Mammary epithelial cell (primary cell): ENCODE measurements at places on chromosomes 5 and 9.
A peak's percentile ranks its signal among the peaks of the same experiment; 100 is the strongest.

DNA sequence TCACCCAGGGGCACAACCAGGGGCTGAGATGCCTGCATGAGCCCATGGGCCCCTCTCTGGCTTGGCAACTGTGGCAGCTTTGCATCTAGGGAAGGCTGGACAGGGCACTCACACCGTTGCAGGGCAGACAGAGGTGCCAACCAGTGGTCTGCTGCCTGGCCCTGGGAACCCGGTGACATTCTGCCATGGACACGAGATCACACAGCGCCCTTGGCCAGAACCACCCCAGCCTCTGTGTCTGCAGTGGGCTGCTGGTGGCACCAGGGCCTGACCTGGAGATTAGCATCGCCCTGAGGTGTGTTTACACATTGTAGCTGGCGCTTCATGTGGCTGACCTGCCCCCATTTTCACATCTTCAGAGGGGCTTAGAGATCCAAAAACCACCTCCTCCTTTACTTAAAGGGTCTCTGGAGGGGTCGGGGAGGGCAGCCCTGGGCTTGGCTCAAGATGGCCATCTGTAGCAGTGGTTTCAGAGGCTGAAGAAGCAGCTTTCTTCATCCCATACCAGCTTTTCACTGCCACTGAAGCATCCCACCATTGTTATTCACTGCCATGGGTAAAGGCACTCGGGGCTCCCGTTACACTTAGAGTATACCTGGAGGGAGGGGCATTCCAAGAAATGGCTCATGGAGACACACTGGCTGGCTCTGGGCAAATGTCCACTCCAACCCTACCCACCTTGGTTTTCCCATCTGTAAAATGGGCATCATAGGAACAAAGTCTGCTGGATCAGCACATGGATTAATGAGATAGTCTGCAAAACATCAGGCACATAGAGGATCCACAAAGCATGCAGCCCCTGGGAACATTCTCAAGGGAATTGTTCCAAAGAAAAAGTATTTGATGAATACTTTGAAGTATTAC, 11.4 kb downstream of the DCANP1 start:
- DNase-seq: no peak

- no peak for DNase-seq
These were observed 61.7 kb downstream of the JMY start for GRCh38 chr5:79297661-79298060.

DNA sequence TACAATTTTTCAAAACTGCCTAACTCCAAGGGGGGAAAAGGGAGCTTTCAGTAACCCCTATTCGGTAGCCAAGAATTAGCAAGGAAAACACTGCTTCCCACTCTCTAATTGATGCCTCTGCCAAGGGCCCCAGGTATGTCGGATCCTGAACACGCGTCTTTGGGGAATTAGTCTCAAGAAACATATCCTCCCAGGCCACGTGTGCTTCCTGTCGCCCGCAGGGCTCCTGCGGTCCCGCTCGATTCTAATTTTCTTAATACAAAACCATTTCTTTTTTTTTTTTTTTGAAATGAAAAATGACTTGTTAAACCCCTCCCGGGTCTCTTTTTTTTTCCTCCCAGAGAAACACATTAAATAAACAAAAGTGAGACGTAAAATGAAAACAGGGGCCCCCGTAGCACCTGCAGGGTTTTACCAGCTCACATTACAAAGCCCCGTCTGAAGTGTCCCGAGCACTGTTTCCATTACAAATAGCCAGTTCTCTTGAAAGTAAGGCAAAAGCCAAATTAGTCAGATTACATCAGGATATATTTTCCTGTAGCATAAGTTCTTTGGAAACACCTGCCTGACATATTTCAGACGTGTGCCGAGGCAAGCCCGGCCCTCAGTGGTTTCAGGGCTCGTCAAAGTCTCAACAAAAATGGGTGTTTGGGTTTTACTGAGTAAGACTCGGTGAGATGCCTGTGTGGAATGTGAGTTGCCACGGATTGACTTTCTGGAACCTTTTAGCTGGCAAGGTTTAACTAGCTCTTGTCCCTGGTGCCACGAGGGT, 21.5 kb downstream of the SMIM23 start:
- DNase-seq: peak; percentile 79

DNA sequence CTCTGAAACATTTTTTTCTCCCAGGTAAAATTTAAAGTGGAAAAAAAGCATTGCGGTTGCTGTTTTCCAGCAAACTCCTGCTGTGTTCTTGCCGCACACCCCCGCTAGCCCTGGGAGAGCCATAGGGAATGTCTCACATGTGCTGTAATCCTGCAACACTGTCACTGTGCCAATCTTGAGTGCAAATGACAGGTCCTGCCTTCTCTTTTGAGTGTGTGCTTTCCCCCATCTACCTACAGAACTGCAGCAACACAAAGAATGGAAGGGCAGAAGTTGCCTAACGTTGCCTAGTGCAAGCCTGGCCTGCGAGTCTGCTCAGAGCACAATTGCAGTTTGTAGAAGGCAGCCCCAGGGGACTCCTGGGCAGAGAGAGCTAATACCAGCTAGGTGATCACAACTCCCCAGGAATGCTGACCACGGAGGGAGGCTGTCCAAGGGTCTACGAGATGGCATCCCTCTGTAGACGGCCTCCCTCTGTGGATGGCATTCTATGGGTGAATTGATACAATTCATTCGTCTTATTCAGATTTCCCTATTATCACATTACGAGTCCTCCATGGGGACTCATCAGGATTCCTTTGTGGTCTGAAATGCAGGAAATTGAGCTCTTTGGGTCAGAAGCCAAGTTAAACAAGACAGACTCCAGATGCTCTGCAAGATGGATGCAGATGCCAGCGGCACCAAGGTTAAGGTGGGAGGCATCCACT, 172.6 kb upstream of the S1PR3 start:
- DNase-seq: peak; percentile 51

- no peak for DNase-seq
These were observed 143.5 kb upstream of the PPP1R2B start for GRCh38 chr5:156706631-156707030.

GRCh38 chr9:1532171-1532570, 482.0 kb downstream of the DMRT2 start:
- DNase-seq: no peak

DNA sequence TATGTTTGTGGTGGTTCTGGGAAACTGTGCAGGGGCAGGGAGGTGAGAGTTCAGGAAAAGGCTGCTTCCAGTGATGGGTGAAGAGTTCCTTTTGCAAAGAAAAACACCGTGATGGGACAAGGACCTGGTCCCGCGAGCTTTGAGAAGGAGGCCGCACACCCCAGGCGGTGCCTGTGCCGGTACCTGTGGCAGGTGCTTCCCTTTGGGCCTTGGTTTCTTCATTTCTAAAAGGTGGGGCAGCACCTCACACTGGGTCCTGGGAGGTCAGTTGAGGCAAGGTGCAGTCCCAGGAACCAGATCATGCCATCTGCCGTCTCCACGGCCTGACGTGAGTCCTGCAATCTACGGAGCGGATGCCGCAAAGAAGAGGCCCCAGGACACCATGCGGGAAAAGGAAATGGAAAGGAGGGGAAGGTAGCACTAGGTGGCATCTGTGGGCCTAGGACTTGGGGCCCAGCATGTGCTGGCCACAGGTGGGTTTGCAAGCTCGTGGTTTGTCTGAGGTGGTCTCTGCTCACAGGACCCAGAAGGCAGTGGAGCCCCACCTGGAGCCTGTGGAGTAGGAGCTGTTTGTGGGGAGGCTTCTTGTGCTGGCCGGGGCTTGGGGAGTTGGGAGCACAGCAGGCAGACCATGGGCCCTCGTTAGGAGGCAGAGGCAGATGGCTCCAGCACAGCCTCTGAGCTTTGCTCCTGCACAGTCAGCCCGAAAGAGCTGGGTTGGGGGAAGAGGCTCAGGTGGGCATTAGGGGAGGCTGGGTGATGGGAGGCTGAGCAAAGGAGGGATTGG, 131.6 kb downstream of the CACNA1B start:
- DNase-seq: no peak

GRCh38 chr5:35543408-35543807, 74.3 kb upstream of the SPEF2 start:
- DNase-seq: no peak

GRCh38 chr9:68751556-68751955, 46.5 kb downstream of the PIP5K1B start:
- DNase-seq: no peak

GRCh38 chr9:3887221-3887653, 361.4 kb upstream of the RFX3 start:
- peak; percentile 17 for DNase-seq

DNA sequence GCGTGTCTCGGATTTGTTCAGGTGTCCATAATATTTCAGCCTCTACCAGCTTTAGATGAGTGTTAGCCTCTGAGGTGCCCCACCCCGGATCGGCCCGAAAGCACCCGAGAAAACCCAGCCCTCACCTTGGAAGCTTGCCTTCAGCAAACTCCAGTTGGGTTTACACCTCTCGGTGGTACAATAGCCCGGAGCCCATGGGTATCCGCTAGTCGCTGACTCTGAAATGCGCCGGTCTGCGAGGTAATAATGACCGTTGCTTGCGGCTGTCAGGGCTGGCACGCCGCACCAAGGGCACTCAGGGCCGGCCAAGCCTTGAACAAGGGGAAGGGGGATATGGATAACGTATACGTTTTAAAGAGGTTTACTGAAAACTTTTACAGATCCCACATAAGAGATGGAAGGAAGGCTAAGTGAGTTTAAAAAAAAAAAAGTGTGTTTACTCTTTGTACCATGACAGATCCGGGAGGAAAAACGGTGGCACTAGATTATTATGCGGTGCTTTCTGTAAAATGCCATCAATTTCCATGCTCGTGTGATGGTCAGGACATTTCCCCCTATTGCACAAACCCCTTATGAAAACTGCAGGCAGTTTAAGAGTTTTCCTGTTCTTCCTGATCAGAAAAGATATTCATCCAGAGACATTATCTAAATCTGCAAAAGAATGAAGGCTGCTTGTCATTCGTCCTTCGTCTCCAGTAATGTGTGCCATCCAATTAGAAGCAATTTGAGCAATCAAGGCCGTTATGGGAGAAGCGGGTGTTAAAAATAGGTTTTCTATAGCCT, 124.2 kb downstream of the TMEM161B start:
- no peak for DNase-seq

DNA sequence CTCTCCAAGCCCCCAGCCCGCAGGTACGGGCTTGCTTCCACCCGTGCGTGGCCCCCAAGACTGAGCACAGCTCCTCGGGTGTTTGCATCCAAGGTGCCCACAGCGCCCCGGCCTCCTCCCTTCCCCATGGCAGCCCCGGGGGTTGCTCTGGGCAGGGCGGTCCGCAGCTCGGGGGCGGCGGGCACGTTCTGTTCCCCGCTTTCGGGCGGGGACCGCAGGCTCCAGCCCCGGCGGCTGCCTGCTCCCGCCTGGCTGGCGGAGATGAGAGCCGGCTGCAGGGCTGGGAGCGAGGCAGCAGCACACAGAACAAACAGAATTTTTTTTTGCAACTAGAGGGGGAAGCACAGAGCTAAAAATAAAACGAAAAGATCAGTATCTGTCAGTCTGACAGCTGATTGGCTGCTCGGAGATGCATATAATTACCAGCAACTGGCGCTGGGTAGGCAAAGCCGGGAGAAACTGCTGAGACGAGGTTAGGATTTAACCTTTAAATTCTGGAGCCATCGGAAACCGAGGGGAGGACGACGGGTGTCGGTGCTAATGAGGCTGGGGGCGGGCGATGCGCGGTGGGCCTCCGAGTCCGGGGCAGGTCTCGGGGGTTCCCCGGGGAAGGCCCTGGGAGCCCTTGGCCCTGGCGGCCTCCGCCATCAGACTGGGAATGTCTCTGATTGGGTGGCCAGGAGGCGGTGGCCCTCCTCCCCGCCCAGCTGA, 142.7 kb upstream of the IER5L start:
- DNase-seq: no peak

- no peak for DNase-seq
These were observed 7.5 kb upstream of the CCDC180 start for GRCh38 chr9:97299809-97300414.

DNA sequence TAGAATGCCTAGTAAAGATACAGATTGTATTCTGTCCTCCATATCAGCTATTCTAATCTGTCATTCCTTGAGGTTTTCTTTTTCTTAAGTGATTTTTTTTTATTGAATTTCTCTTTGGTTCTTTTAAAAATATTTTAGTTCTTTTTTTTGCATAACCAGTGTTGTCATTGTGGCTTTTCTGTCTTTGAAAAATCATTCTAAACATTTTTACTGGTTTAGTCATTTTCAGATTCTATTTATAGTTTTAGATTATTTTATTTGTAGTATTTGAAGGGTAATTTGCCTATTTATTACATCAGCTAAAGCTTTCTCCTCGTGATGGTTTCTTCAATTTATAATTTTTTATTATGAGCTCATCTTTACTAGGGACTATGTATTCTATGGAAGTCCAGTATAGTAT, 78.1 kb downstream of the NDUFAF2 start:
- DNase-seq: no peak

- DNase-seq: no peak
These were observed 209.6 kb upstream of the SLC30A5 start for GRCh38 chr5:68884144-68884754.

- DNase-seq: peak; percentile 88
These were observed at the start of gene CDC14B for GRCh38 chr9:96619491-96620180. Gene CDC14B, minus strand, starts transcription at chr9:96619843. Its CDS starts 465 bp downstream, at chr9:96619378.

GRCh38 chr5:112121258-112121657, 297.8 kb downstream of the EPB41L4A start:
- no peak for DNase-seq

GRCh38 chr9:16368237-16369087, 502.0 kb downstream of the BNC2 start:
- peak; percentile 58 for DNase-seq

GRCh38 chr5:160311491-160312133, 752 bp downstream of the CCNJL start:
- DNase-seq: no peak

GRCh38 chr9:18666986-18667772, 193.2 kb downstream of the ADAMTSL1 start:
- peak; percentile 56 for DNase-seq

DNA sequence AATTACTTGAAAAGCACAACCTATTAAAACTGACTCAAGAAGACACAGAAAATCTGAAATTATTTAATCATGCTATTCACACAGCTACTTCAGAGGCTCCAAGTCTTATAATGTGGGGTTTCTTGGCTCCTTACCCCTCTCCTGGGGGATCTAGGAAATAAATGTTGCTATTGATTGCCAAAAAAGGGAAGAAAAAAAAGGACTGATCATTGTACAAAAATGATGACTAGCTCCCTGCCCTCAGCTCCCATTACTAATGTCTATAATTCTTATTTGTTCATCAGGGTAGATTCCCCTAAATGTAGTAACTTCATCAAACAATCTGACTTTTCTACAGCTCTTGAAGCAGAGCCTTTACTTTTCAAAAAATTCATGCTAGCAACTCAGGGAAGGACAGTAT, 3.3 kb upstream of the SMC5 start:
- peak; percentile 19 for DNase-seq

DNA sequence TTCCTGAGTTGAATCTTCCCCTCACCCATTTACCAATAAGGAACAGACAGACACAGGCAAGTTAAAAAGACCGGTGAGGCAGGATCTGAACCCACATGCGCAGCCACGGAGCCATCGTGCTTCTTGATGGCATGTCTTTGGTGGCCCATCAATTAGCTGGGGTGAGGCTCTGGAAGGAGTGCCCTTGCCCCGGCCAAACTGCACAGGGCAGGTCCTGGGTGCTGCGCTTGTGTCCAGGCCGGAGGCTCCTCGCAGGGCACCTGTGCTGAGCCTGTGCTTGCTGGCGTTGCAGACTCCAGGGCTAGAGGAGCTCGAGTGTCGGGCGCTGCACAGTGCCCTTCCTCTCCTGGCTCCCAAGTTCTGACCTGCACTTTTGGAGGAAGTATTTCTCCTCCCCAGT, 66.4 kb downstream of the PSMB7 start:
- DNase-seq: no peak
